Cardiac septum (tissue), 1 donor: ENCODE measurements at places on chromosomes 5 and 9. TPM values are rescaled to one million over a fixed set of nuclear protein-coding genes. Genes with fewer than 3 reads are reported as not detected.

DNA sequence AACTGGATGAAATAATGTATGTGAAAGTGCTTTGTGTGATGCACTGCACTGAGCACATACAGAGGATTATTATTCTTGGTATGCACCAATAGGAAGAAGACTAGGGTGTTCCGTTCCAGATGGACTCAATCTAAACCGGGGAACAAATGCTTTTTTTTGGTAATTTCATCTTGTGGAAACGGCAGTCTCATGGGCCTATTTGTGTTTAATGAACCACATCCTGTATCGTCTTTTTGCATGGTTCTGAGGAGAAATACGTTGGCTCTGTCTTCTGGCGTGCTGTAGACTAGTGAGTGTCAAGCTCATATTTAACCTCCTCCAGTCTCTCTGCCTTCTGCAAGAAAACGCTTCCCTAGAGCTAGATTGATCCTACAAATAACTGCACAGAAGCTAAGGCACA, 30.0 kb downstream of the TRIM32 start:
- no peak for DNase-seq

The TPPP gene
- total RNA-seq, result 7.3 TPM

GRCh38 chr5:14188778-14189177, 45.6 kb downstream of the TRIO start:
- DNase-seq, result no peak

DNA sequence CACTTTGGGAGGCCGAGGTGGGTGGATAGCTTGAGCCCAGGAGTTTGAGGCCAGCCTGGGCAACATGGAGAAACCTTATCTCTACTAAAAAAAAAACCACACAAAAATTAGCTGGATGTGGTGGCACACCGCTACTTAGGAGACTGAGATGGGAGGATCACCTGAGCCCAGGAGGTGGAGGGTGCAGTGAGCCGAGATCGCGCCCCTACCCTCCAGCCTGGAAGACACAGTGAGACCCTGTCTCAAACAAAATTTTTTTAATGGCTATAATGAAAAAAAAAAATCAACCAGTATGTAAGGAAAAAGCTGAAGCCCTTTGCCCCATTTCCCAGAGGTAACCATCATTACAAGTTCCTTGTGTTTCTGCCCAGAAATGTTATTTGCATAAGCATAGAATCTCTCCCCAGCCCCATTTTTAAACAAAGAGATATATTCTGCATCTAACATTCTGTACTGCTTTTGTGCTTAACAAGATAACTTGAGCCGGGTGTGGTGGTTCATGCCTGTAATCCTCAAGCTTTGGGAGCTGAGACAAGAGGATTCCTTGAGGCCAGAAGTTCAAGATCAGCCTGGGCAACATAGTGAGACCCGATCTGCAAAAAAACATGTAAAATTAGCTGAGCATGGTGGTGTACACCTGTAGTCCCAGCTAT, 35.1 kb upstream of the KCNIP1 start:
- no peak for DNase-seq

The UNC5A gene
- total RNA-seq, result 0.05 TPM

The WDR38 gene
- total RNA-seq, result not detected

The SHISAL2B gene
- not detected for total RNA-seq

DNA sequence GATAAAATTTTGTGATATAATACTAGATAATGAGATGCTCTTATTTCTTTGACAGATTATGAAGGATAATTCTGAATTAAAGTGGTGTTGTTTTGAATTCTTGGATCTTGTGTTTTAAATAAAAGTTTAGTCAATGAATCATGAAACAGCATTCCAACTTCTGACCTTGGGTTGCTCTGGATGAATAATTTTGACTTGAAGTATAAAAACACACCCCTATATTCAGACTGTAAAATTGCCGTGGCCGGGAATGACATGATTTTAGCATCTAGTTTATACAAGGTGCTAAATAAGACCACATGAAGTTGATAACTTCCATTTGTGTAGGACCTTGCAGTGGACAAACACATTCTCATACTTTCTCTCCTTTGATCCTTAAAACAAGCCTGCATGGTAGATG, 67.2 kb upstream of the DAP start:
- DNase-seq, result no peak

DNA sequence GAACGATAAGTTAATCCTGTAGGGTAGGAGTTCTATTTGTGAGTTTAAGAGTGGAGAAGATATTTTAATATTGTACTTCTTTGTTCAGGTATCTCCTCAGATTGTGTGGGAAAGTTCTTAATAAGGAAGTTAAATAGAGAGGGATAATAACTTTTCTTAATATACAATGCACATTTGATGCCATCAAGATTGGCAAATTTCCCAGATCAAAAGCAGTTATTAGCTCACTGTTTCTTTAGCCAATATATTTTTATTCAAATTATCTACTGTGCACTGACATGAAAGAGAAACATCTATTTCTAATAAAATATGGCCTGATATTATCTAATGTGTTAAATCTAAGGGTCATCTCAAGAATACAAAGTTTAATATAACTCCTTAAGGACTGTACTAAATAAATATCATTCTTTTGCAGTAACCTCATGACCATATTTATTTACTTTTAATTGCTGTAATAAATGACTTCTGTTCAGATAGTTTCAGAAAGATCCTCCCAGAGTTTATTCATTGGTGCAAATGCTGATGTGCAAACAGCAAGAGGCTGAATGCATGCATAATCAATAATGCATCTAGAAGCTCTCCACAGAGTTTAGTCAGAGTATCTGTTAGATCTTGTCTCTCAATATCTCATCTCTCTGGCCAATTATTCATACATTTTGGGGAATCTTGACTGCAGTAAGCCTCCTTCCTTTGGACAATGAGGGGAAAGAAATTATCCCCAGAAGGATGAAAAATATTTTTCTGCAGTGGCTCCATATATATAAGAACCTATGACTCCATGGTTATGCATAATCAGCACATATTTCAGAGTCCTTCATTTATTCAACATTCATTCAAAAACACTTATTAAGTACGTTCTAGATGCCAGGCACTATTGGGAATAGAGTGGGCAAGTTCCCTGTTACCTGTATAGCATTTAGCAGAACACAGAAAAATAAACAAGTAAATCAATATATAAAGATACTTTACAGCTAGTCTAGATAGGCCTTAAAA, 85.3 kb downstream of the SPATA31D1 start:
- DNase-seq, result no peak

The CLIC3 gene
- total RNA-seq, result 12.9 TPM

GRCh38 chr5:136066661-136067271, 38.0 kb downstream of the TGFBI start:
- DNase-seq, result peak; percentile 73

- no peak for DNase-seq
Observed at GRCh38 chr5:173198049-173198448, 37.0 kb downstream of the NKX2-5 start.

The ITGA1 gene
- total RNA-seq, result 40.3 TPM

The PDLIM4 gene
- 8.8 TPM for total RNA-seq

- DNase-seq, result no peak
Observed at GRCh38 chr9:12166518-12166917, 526.7 kb upstream of the TYRP1 start.

The CDKN2A gene
- 1.2 TPM for total RNA-seq

- DNase-seq, result no peak
Observed at GRCh38 chr5:143213851-143214363, 189.6 kb downstream of the NR3C1 start.

DNA sequence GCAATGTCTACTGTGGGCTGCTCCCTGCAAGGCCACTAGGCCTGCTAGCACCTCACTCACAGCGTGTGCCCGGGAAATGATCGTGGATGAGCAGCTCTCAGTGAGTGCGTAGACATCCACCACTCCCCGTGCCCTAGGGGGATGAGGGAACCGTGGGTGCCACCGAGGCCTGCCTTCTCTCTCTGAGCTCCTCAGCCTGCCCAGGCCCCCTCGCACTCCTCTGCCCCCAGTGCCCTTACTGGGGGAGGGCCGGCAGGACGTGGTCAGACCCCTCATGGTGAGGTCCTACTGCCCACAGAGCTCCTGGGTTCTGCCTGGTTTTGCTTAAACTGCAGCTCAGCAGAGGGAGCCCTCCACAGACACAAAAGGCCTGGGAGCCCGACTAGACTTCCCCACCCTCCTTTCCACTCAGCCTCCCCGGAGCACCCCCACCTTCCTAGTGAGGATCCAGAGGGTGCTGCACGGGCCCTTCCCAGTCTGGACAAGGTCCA, 220.0 kb downstream of the CACNA1B start:
- DNase-seq, result peak; percentile 54

The GABRA6 gene
- not detected for total RNA-seq

The ADAMTSL1 gene
- total RNA-seq, result 2.1 TPM
